Fibroblast of the aortic adventitia (primary cell): ENCODE measurements at places on chromosomes 6 and 20. TPM values are rescaled to one million over a fixed set of nuclear protein-coding genes. Genes with fewer than 3 reads are reported as not detected.

GRCh38 chr6:21665392-21666200 is 72.0 kb downstream of the SOX4 start:
- DNase-seq, result no peak

DNA sequence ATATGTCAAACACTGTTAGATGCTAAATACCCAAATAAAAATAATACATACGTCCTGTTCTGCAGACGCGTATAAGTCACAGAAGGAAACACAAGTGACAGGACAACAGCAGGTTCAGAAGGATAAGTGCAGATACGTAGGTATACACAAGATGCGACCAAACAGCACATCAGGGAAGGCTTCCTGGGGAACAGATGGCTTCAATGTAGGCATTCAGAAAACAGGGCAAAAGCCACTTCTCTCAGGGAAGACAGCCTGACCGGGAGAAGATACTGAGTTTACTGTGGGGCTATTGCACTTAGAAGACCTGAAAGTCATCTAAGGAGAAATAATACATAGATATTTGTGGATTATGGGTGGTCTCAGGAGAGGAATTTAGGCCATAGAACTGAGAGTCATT is 1.9 kb downstream of the HLA-DPA1 start:
- DNase-seq, result no peak

- DNase-seq, result no peak
These were observed 14.9 kb upstream of the CST7 start for GRCh38 chr20:24934101-24934661.

DNA sequence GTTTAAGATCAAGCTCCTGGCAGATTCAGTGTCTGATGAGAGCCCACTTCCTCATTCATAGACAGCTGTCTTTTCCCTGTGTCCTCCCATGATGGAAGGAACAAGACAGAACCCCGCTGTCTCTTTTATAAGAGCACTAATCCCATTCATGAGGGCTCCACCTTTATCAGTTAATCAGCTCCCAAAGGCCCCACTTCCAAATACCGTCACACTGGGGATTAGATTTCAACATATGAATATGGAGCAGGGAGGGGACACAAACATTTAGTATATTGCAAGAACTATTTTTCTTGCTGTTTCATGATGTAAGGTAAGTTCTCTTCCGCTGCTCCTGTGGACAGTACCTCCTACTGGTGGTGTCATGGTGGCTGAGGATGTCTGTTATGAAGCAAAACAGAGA is 158.3 kb upstream of the IRAK1BP1 start:
- DNase-seq, result no peak

DNA sequence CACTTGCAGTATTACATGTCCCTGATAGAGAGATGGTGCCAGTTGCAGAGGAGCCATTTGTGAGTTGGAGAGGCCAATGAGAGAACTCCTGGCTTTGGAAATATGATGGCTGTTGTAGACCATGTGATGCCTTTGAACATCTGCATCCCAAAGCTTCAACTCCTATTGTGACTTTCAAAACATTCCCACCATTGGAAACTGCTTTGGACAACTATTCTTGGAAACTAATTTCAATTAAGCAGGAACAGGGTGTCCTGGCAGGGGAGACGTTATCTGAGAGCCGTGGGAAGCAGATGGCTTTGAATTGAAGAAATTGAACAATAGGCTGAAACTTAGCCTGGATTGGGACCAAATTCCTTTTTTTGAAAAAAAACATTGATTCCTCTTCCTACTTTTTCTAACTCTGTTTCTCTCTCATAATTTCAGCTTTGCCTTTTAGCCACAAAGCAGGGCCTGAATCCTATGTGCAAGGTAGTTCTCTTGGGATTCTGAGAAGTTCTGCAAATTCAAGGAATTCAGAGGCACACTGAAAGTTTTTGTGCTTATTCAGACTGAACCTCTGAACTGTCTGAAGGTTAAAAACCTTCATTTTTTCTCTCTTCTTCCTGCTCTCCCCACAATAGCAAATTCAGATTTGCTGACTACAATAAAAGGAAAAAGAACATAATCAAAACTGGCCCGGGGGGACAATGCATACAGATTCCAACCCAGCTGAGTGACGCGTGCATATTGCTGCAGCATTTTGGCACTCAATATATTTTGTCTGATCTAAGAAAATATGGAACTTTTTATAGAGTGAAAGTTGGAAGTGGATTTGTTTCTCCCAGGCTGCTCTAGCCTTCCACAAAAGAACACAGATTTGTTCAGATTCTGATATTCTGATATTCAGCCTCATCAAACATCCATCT is 720.4 kb upstream of the CHD6 start:
- DNase-seq, result no peak

GRCh38 chr6:113758826-113759574 is 98.1 kb upstream of the MARCKS start:
- DNase-seq, result peak; percentile 12

- no peak for DNase-seq
These were observed 37.4 kb upstream of the MRPS10 start for GRCh38 chr6:42255050-42255449.

DNA sequence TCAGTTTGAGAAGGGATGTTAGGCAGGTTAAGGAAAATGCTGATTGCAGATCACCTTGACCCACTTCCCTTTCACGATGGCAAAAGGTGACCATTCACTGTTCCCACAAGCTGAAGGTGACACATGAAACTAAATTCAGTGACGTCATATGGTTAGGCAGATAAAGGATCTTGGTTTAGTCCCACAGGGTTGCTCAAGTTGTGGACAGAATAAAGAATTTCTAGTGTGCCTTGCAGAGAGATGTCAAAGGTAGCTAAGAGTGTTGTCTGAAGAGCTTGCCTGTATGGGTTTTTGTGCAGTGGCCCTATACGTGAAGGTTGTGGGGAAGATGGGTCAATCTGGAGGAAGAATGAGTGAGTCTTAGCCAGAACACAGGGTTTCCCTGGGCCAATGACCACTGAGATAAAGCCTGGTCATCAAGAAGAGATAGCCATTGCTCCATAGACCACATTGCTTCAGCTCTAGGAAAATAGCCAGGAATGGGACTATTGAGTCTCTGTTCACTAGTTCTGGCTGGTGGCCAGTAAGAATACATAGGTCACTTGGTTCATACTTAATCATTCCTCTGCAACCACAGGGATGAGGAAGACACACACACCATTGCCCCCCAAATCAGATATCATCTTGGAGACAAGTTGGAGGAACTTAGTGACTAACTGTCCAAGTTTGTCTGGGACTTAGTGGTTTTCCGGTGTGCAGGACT is 148.5 kb upstream of the ATXN1 start:
- DNase-seq, result peak; percentile 58

DNA sequence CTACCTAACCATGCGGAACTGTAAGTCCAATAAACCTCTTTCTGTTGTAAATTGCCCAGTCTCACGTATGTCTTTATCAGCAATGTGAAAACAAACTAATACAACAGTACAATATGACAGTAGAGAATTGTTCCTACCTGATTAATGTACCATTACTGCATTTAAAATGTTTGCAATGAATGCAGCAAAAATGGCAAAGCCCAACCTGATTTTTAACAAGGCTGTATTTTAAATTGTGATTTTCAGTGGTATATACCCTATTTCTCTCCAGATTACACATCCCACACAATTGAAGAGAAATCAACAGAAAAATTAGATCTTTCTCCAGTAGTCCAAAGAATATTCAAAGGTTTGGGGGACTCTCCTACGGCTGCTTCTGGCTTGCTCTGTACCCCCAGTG is 3.3 kb upstream of the PCSK2 start:
- DNase-seq, result no peak

- no peak for DNase-seq
These were observed 41.5 kb downstream of the MYB start for GRCh38 chr6:135222623-135223022.

GRCh38 chr20:46505506-46505905 is 7.9 kb downstream of the ZNF334 start:
- no peak for DNase-seq

DNA sequence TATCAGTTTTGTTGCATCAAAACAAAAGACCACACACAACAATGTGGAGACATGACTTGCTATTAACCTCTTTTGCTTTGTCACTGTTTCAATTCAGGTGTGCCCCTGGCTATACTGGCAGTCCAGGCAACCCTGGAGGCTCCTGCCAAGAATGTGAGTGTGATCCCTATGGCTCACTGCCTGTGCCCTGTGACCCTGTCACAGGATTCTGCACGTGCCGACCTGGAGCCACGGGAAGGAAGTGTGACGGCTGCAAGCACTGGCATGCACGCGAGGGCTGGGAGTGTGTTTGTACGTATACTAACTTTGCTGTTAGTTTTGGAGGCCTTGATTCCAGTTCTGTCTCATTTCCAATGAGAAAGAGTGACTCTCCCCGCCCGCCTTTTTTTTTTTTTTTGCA is 356.9 kb downstream of the ARHGAP18 start:
- DNase-seq, result no peak

GRCh38 chr6:135796643-135797305 is 54.7 kb upstream of the PDE7B start:
- no peak for DNase-seq

- DNase-seq, result peak; percentile 17
These were observed 41.7 kb downstream of the RNF24 start for GRCh38 chr20:3973705-3974104.

DNA sequence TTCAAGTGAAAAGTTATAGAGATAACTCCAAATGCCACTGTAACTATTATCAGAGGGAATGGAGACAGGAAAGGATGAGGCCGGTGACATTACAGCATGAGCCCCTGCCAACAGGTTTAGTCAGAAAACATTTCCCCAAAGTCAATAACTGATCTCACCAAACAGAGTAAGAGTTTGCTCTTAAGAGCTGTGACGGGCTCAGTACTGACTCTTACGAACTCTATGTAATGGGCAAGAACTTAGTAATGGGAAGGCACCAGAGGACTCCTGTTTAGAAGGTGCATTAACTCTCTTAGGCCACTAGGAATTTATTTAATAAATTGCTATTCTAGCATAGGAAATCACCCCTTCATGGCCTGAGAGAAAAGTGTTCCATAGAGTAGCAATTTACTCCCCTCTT is 76.8 kb downstream of the SAMD5 start:
- no peak for DNase-seq

DNA sequence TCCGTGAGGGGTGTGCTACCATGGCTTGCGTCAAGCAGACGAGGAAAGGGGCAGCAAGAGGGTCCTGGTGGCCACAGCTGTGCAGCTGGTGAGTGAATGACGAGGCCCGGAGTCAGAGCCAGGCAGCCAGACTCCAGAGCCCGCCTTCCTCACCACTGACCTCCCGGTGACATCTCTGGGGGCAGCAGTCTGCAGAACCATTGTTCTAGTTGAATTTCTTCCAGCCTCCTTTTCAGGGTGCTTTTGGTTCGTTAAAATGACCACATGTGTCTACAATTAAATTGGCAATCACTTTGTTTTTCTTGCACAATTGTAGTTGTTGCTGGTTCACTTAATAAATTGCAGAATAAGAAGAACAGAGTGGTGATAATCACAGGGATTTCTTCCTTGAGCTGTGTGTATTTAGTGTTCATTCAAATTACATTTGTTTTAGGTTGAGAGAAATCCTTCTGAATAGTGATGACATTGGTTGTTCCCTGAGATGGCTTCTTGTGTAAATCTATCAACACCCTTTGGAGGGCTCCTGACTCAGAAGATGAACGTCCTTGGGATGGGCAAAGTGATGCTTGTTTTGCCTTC is 96.4 kb downstream of the TULP4 start:
- DNase-seq, result peak; percentile 91

DNA sequence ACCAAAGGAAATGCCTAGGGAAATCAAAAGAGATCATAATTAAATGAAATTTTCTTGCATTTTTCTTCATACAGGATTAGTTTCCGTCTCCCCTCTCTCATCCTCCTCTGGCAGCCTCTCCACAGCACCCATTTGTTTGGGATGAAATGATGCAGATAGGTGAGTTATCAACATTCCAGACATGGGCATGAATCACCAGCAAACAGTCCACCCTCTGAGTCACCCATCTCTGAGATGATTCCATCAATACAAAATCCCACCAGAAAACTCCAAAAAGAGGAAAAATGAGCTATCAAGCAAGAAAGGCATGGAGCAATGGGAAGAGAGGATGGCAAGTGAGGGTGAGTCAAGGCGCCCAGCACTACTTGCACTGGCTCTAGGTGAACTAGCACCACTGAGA is 11.4 kb downstream of the MC3R start:
- DNase-seq, result no peak

GRCh38 chr6:3001773-3002293 is 2.1 kb downstream of the NQO2 start:
- peak; percentile 76 for DNase-seq

GRCh38 chr20:62643521-62644043 is 1.3 kb downstream of the SLCO4A1 start:
- DNase-seq, result peak; percentile 37

GRCh38 chr6:90118581-90118980 is 178.1 kb downstream of the BACH2 start:
- no peak for DNase-seq

GRCh38 chr6:6556738-6557503 is 31.6 kb upstream of the LY86 start:
- peak; percentile 22 for DNase-seq

GRCh38 chr6:137315081-137315480 is 95.9 kb upstream of the IFNGR1 start:
- no peak for DNase-seq

GRCh38 chr20:4012589-4012988 is 2.8 kb downstream of the RNF24 start:
- DNase-seq, result peak; percentile 90

Gene EEF1A2
- 0.18 TPM in 1 of 2 replicates, not detected in the other for total RNA-seq

Gene OOEP
- total RNA-seq, result not detected in 2 replicates

Gene TPD52L1
- 20.8 and 21.7 TPM in 2 replicates for total RNA-seq

Gene GRIK2
- 8.3 and 8.9 TPM in 2 replicates for total RNA-seq

Gene PSORS1C2
- not detected in 2 replicates for total RNA-seq

Gene ID4
- total RNA-seq, result 11.4 and 18.0 TPM in 2 replicates

Gene ECT2L
- total RNA-seq, result under 0.01 and 3.3 TPM in 2 replicates

Gene TNFRSF6B
- total RNA-seq, result 0.36 TPM in 1 of 2 replicates, not detected in the other

Gene NOP56
- 106 and 263 TPM in 2 replicates for total RNA-seq

Gene ZSCAN23
- total RNA-seq, result 6.7 and 12.0 TPM in 2 replicates

Gene ADAM33
- 68.6 and 145 TPM in 2 replicates for total RNA-seq

Gene CYP24A1
- total RNA-seq, result 0.98 TPM in 1 of 2 replicates, not detected in the other

Gene PTP4A1
- total RNA-seq, result 9.6 and 46.1 TPM in 2 replicates

Gene LATS1
- 10.1 and 33.4 TPM in 2 replicates for total RNA-seq

Gene JPH2
- total RNA-seq, result under 0.01 and 0.82 TPM in 2 replicates

Gene CENPQ
- 2.9 and 23.7 TPM in 2 replicates for total RNA-seq

Gene TTLL9
- total RNA-seq, result 0.09 and 0.41 TPM in 2 replicates

Gene MYO6
- 10.5 and 16.4 TPM in 2 replicates for total RNA-seq

Gene DNAH8
- 0.08 TPM in 1 of 2 replicates, not detected in the other for total RNA-seq

Gene GJA10
- not detected in 2 replicates for total RNA-seq
